ENCODE measurements at places on chromosomes 11 and 22.

GRCh38 chr22:46853191-46853590 is 90.7 kb downstream of the TBC1D22A start:
- no peak for DNase-seq

GRCh38 chr11:57800444-57801182 is 39.0 kb downstream of the CTNND1 start:
- DNase-seq, result no peak

DNA sequence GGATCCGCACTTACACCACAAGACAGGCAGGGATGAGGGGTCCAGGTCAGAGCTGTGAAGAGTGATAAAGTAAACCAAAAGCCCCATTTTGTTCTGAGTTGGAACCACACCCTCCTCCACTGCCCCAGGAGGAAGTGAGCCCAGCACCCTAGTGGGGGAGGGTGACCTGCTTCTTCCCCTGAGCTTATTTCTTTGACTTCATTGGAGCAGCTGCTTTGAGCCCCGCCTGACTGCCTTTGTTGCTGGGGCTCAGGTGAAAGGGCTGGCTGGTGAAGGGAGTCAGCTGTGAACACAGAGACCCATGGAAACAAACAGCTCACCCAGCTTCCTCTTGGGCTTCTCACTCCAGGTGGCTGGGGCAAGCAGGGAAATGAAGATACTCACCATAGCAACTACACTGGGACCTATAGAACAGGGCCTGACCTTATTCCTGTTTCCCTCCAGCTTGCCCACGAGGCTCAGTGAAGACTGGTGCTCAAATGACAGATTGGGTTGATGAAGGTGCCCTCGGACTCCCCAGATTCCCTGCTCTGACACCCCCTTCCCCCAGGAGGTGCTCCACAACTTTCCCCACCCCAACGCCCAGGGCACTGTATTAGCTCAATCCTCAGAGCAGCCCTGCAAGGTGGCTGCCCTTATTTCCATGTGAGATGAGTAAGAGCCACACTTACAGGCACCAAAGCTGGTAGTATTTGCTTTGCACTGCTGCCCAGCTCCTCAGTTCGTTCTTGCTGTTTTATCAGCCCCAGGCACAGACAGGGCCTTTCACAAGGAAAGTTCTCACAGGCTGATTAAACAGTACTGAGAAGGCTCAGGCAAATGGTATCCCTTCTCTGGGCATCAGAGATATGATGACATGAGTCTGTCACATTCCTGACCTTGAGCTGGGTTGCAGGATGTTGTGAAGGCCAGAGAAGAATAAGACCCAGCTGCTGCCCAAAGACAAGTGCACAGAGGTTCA is 2.4 kb downstream of the UCP2 start:
- peak; percentile 43 for DNase-seq

GRCh38 chr22:42857845-42858481 is 890 bp upstream of the ARFGAP3 start:
- no peak for DNase-seq

DNA sequence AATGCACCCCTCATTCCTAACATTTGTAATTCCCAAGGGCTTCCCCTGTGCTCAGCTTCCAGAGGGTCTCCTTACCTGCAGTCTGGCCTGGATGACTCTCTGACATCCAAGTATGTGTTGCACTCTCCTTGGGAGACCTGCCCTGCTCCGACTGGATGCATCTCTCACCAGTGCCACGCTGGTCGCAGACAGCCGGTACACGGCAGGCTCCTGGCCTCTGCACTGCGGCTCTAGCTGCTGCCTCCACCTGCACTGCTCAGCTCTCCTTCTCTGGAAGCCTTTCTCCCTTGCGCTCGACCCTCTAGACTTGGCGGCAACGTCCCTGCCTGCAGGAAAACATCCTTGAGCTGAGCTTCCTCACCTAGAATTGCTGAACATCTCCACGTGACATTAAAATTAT is 685.9 kb downstream of the BRD1 start:
- DNase-seq, result no peak

DNA sequence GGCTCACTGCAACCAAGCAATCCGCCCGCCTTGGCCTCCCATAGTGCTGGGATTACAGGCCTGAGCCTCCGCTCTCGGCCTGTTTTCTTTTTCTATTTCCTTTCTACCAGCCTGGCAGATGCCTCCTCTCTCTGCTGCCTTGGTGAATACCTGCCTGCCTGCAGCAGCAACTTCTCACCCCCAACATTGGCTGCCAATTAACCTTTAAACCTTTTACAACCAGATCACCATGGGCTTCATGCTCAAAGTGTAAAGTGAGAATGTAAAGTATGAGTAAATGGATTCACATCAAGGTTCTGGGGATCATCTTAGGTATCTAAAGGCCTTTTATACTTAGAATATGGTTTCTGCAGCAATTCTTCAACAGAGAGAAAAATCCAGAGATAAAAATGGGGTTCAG is 13.0 kb upstream of the FCHSD2 start:
- no peak for DNase-seq

- DNase-seq, result no peak
These were observed 5.6 kb downstream of the AHNAK start for GRCh38 chr11:62540804-62541701.

GRCh38 chr11:33317662-33318061 is 60.5 kb downstream of the HIPK3 start:
- DNase-seq, result no peak

- no peak for DNase-seq
These were observed 4.7 kb downstream of the DGCR8 start for GRCh38 chr22:20084547-20085413.

DNA sequence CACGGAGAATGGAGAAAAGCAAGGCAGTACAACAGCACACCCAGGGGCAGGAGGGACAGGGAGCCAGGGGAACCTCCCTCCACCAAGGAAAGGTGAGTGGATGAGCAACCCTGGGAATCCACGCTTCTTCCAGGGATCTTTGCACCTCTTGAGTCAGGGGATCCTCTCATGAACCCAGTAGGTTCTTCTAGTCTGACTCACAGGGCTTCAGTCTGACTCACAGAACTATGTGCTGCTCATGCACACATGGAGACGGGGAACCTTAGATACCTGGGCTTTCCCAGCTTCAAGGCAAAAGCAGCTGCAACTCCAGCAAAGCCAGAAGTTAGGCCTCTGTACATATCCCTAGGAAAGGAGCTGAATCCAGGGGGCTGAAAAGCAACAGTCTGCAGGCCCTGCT is 1021.4 kb upstream of the TENM4 start:
- no peak for DNase-seq

DNA sequence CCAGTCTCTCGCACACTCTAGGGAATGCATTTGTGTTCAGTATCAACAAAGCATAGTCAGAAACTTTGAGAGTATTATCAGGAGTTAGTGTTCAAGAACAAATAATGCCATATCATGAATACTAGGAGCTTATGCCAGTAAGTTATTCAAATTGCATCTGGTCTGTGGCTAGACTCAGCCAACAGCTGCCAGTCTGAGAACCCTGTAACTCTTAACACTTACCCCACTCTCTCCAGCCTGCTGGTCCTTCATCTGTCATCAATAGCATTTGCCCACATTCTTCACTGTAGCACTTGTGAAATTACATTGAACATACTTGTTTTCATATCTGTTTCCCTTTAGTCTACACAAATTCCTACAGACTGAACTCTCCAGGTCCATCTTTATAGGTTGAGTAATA is 1157.5 kb upstream of the RAG2 start:
- no peak for DNase-seq

GRCh38 chr11:92662601-92663360 is 306.7 kb upstream of the MTNR1B start:
- DNase-seq, result no peak

- DNase-seq, result no peak
These were observed 12.5 kb upstream of the SMIM35 start for GRCh38 chr11:118098996-118099837.

DNA sequence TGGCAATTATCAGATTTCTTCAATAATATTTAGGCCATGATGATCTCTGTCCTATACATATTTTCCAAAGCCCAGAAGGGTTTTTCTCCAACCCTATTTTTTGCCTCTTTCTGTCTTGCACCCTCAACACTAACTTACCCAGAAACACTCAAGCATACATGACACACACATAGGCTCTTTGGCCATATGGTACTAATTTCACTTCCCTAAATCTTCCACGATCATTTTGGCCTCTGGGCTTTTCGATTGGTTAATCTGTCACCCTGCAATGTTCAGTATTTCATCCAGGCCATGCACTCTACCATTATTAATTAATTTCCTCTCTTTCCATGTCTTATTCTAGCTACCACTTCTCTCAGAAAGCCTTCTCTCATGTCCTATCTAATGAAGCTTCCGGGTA is 59.8 kb downstream of the LUZP2 start:
- no peak for DNase-seq

DNA sequence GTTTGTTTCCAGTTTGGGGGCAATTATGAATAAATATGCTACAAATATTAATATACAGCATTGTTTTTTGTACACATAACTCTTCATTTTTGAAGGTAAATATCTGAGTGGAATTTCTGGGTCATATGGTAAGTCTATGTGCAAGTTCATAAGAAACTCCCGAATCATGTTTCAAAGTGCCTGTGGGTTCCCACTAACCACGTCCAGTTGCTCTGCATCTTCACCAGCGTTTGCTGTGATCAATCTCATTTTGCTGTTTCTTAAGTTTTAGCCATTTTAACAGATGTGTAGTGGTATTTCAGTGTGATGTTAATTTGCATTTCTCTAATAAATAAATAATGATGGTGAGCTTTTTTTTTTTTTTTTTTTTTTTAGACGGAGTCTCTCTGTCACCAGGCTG is 14.2 kb upstream of the CSRP3 start:
- DNase-seq, result no peak

All from activated T-helper 9 cell treated with anti-CD3 and anti-CD28 coated beads, Interleukin-2, amount 50 U/mL, for 16 hours (primary cell).